ENCODE measurements at places on chromosomes 7 and 10. TPM values are rescaled to one million over a fixed set of nuclear protein-coding genes. Genes with fewer than 3 reads are reported as not detected.

SLC39A12 gene
- not detected for total RNA-seq

PAPOLB gene
- not detected for total RNA-seq

CLDN4 gene
- 29.5 TPM for total RNA-seq

UNC5B gene
- 24.3 TPM for total RNA-seq

TMEM140 gene
- total RNA-seq: 20.4 TPM

CNPY1 gene
- total RNA-seq: not detected

AKR1D1 gene
- not detected for total RNA-seq

UBE2H gene
- total RNA-seq: 68.5 TPM

EBLN1 gene
- not detected for total RNA-seq

TRIM50 gene
- not detected for total RNA-seq

PALD1 gene
- total RNA-seq: 6.9 TPM

CASTOR2 gene
- 40.0 TPM for total RNA-seq

HYAL4 gene
- 0.49 TPM for total RNA-seq

NEUROD6 gene
- total RNA-seq: not detected

MYH16 gene
- not detected for total RNA-seq

BAMBI gene
- 10.8 TPM for total RNA-seq

ZPBP gene
- not detected for total RNA-seq

SMNDC1 gene
- total RNA-seq: 12.3 TPM

LRGUK gene
- total RNA-seq: 2.9 TPM

SORBS1 gene
- total RNA-seq: 116 TPM

AMZ1 gene
- total RNA-seq: 1.2 TPM

CPA5 gene
- not detected for total RNA-seq

CAV1 gene
- 162 TPM for total RNA-seq

HOXA5 gene
- 6.1 TPM for total RNA-seq

PRTFDC1 gene
- total RNA-seq: 7.6 TPM

OPN1SW gene
- not detected for total RNA-seq

RNLS gene
- total RNA-seq: 13.3 TPM

ZDHHC6 gene
- total RNA-seq: 18.7 TPM

Data from vagina (tissue), 2 donors.